Activated T-cell treated with anti-CD3 and anti-CD28 coated beads, Interleukin-2, amount 50 U/mL, for 72 hours (primary cell): ENCODE measurements at places on chromosomes 6 and 20. TPM values are rescaled to one million over a fixed set of nuclear protein-coding genes. Genes with fewer than 3 reads are reported as not detected.

- DNase-seq: no peak
Observed at GRCh38 chr6:11174242-11174611, 58.2 kb downstream of the NEDD9 start.

GRCh38 chr6:19279273-19279684 lies 557.9 kb upstream of the ID4 start:
- no peak for DNase-seq

DNA sequence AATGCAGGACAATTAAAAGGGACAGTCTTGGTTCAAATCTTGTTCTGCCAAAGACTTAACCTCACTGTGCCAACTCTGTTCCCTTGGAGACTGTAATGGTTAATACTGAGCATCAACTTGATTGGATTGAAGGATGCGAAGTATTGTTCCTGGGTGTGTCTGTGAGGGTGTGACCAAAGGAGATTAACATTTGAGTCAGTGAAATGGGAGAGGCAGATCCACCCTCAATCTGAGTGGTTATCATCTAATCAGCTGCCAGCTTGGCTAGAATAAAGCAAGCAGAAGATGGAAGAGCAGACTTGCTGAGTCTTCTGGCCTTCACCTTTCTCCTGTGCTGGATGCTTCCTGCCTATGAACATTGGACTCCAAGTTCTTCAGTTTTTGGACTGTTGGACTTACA lies 474.4 kb downstream of the CD83 start:
- DNase-seq: no peak

DNA sequence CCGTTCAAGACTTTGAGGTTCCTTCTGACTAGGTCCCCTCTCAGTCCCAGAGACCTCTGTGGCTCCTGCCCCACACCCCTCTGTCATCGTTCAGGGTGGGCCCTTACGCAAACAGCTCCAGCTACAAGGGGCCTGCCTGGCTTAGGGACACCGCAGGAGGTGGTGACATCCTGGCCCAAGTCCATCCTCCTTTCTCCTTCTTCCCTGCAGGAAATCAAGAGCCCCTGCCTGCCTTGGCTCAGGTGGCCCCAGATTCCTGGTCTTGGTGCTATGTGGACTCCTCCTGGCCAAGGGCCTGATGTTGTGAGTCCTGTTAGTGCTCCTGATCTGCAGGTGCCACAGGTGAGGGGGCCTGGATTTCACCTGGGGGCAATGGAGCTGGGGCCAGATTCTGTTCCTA lies 8.1 kb downstream of the TREML4 start:
- DNase-seq: no peak

- DNase-seq: no peak
Observed at GRCh38 chr6:142726616-142727015, 218.4 kb downstream of the HIVEP2 start.

DNA sequence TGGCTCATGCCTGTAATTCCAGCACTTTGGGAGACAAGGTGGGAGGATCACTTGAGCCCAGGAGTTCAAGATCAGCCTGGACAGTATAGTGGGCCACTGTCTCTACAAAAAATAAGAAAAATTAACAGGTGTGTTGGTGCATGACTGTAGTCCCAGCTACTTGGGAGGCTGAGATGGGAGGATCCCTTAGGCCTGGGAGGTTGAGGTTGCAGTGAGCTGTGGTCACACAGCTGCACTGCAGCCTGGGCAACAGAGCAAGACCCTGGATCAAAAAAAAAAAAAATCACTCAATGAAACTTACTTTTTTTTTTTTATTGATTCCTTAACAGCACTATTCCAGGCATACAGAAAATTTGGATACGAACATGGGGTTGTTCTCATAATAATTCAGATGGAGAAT lies 14.0 kb downstream of the CDKAL1 start:
- DNase-seq: no peak

DNA sequence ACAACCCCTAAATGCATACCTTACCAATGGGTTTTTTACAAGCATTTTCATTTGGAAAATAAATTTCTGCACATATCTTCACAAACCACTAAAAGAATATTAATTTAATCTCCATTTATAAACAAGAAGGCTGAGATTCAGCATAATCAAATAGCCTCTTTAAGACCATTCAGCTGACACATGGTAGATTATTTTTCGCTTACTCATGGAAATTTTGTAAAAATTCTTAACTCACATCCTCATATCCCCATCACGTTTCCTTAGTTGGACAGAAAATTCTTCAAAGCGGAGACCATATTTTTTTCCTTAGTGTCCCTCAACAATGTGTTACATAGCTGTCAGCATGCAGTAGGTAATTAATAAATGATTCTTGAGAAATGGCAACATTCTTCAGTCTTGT lies 439.6 kb upstream of the PTCHD4 start:
- DNase-seq: no peak

DNA sequence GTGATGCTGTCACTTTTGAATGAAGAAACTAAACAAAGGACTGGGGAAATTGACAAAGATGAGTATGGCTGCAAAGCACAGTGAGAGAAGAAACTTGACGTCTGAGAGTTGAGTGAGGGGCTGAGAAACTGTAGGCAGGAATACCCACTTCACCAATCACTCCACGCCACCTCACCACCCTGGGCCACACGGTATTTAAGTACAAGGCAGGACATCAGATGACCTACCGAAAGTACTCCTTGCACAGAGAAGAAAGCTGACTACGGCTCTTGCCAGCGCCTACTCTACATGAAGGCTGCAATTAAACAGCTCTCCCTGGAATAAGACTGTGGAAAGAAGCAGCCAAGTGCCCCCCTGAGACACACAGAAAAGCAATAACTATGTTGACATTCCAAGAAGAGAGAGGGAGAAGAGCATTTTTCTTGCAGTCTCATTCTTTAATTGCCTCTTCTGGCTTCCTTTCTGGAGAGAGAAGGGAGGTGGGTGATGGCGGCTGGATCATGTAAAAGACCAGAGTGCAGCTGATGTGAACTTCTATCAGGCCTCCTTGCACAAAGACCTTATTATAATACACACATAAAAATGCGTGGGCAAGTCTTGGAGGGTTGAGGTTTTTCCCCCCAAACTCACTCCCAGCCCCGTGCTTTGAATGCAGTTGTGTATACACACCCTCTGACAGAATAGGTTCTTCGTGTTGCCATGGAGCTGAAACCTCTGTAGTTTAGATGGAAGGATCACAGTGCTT lies 44.6 kb downstream of the HIVEP2 start:
- DNase-seq: no peak

- no peak for DNase-seq
Observed at GRCh38 chr6:138571585-138572166, 72.4 kb upstream of the NHSL1 start.

DNA sequence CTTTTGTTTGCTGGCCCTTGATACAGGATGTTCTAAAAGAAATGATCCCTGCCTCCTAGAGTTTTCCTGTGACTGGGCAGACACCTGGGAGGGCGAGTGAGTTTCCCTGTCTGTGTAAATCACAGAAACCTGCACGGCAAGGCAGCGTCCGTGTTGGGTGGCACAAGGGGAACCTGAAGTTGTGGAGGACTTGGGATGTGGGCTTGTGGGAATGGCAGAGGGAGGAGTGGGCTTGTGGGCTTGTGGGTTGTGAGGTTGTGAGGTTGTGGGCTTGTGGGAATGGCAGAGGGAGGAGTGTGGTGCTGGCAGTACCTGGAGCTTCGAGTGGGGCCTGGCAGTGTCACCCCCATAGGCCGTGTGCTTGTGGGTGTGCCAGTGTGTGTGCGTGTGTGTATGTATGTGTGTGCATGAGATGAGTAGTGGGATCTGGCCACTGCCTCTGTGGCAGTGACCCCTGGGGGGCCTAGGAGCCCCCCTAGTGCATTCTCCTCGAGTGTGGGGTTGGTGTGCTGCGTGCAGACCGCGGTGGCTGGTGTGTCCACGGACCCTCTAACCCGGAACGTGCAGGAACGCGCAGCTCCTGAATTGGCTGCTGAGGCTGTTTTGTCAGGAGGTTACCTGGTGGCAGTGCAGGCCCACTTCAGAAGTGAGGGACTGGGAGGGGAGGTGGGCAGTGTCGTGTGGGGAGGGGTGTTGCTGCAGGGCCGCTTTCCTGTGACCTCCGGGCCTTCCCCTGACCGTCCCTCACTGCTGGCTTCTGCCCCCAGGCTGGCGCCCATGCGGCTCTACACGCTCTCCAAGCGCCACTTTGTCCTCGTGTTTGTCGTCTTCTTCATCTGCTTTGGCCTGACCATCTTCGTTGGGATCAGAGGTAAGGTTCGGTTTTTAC lies 13.0 kb downstream of the TMEM181 start:
- DNase-seq: no peak

DNA sequence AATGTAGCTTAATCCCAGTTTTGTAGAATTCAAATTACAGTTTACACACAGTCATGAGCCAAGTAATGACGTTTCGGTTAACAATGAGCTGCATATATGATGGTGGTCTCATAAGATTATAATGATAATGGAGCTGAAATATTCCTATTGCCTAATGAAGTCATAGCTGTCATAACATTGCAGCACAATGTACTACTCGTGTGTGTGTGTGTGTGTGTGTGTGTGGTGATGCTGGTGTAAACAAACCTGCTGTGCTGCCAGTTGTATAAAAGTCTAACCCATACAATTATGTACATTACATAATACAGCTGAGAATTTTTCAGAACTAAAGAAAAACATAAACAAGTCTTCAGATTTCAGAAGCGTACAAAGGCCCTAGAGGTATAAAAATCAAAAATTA lies 66.7 kb upstream of the ARID1B start:
- DNase-seq: no peak

DNA sequence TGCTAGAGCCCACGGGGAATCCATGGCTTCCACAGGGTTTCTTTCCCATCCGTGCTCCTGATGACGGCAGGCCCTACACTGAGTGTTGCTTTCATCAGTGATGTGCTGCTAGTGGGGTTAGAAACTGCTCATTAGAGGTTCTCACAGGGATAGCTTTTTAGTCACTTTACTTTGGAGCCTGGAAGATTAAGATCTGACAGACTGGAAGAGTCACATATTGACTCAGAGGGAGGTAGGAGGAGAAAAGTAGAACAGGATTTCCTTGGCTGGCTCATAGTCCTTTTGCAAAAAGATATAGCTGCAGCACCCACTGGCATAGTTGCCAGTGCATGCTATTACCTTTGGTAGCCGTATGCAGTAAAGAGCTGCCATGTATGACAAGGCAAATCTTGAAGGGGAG lies 890.3 kb downstream of the C6orf118 start:
- no peak for DNase-seq

- DNase-seq: no peak
Observed at GRCh38 chr6:53746442-53747103, 48.2 kb upstream of the LRRC1 start.

GRCh38 chr6:157946865-157947532 lies 34.7 kb upstream of the SYNJ2 start:
- no peak for DNase-seq

Gene C6orf15
- total RNA-seq: not detected

- DNase-seq: no peak
Observed at GRCh38 chr6:9523462-9523861, 891.4 kb downstream of the TFAP2A start.

Gene MYMX
- total RNA-seq: not detected

GRCh38 chr20:37295595-37295994 lies 6.1 kb downstream of the MANBAL start:
- no peak for DNase-seq
